Right ventricle myocardium inferior (tissue), 1 donor: ENCODE measurements at places on chromosomes 5 and 9. TPM values are rescaled to one million over a fixed set of nuclear protein-coding genes. Genes with fewer than 3 reads are reported as not detected.

- DNase-seq: no peak
Observed at GRCh38 chr5:154962494-154962893, 21.6 kb downstream of the MRPL22 start.

DNA sequence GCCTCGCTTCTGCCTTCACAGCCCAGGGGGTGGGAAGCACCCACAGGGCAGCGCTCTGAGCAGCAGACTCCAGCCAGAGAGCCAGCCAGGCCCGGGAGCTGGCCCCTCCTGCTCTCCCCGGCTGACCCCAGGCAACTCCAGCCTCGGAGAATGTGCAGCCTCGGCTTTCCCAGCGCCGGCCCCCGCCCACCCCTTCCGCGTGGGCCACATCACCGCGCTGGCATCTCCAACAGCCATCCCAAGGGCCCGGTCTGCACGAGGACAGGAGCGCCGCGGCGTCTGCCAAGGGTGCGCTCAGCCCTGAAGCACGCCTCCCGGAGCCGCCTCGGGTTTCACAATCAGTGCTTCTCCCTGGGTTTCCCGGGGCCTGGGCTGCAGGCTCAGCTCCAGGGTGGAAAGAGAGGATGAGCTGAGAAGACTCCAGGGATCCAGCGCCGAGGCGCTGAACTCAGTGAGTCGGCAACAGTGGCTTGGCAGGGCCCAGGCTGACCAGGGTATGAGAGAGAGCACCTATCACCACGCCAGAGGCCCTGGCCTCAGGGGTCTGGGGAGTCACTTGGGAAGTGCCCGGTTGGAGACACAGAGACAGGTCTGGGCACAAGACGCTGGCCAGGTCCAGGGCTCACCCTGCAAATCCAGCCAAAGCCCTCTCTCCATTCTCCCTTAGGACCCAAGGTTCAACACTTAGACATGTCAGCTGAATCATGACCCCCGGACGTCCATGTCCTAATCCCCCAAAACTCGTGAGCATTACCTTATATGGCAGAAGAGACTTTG lies 79.6 kb downstream of the ADAMTS2 start:
- peak; percentile 95 for DNase-seq

GRCh38 chr9:112032743-112033142 lies 136.1 kb downstream of the UGCG start:
- DNase-seq: no peak

DNA sequence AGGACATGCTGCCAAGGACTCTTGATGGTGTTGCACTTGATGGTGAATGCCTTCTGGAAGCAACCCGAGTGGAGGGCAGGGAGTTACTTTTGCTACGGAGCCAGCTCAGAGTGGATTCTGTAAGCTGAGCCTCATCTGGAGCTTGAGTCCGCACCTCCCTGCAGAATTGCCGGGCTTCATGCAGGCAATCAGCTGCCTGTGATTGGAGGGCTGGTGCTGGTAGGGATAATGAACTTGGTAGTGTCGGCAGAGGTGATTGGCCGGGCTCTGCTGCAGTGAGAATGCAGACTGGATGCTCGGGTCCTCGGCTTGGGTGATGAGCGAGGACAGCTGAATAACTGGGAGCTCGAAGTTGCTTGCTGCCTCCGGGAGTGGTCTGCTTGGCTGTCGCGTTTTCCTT lies 23.1 kb downstream of the SLC25A25 start:
- DNase-seq: peak; percentile 87

DNA sequence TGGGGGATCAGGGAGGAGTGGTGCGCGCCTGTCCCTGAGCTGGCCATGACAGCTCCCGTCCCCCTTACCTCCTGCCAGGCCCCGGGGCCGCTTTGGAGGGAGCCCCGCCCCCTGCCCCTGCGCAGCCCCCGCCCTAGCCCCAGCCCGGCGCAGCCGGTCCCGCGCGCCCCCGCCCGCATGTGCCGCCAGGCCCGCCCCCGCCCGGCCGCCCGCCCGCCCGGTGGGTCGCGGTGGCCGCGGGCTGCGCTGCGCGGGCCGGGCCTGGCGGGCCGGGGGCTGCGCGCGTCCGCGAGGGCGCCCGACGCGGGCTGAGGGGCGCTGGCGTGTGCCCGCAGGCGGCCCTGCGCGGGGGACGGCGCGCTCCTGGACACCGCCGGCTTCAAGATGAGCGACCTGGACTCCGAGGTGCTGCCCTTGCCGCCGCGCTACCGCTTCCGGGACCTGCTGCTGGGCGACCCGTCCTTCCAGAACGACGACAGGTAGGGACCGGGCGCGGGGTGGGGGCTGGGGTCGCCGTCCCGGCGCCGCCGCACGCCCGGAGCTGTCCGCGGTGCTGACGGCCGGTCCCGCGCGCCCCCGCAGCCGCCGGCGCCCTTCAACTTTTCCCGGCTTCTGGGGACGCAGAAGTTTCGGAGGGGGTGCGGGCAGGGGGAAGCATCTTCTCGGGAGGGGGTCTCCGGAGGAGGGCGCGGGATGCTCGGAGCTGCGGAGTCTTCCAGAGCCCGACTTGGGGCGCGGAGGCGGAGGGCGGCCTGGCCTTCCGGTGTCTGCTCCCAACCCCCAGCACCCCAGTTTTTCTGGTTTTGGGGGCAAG lies 12.5 kb downstream of the KCNT1 start:
- DNase-seq: no peak

DNA sequence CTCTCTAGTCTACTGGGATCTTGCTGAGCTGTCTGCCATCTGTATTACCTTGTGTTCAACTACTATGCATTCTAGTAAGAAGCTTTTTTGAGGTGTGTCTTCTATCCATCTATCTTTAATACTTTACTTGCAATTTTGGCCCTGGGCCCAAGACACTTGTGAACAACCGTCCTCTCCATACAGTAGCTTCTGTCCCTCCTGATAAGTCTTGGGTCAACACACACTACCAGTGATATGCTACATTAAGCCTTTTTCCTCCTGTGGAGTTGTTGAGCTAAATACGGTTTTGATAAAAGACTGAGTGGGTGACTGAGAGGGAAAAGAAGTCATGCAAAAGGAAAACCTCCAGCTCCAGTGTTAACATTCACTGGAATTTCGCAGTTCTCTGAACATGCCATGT lies 133.3 kb upstream of the PCA3 start:
- no peak for DNase-seq

DNA sequence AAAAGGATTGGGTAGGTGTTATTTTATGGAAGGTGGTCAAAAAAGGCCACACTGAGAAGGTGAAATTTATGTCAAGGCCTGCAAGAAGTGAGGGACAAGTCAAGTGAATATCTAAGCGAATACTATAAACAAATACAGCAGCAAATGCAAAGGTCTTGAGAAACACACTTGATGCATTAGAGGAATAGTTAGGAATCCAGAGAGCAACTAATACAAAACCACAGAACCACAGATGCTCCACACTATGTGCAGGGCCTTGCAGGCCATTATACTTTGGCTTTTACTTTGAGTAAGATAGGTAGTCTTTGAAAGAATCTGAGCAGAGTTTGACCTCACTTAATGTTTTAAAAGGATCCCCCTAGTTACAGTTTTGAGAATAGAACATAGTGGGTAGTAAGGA lies 4.6 kb downstream of the ZNF622 start:
- DNase-seq: no peak

- no peak for DNase-seq
Observed at GRCh38 chr9:73170185-73170957, 18.7 kb downstream of the ANXA1 start.

DNA sequence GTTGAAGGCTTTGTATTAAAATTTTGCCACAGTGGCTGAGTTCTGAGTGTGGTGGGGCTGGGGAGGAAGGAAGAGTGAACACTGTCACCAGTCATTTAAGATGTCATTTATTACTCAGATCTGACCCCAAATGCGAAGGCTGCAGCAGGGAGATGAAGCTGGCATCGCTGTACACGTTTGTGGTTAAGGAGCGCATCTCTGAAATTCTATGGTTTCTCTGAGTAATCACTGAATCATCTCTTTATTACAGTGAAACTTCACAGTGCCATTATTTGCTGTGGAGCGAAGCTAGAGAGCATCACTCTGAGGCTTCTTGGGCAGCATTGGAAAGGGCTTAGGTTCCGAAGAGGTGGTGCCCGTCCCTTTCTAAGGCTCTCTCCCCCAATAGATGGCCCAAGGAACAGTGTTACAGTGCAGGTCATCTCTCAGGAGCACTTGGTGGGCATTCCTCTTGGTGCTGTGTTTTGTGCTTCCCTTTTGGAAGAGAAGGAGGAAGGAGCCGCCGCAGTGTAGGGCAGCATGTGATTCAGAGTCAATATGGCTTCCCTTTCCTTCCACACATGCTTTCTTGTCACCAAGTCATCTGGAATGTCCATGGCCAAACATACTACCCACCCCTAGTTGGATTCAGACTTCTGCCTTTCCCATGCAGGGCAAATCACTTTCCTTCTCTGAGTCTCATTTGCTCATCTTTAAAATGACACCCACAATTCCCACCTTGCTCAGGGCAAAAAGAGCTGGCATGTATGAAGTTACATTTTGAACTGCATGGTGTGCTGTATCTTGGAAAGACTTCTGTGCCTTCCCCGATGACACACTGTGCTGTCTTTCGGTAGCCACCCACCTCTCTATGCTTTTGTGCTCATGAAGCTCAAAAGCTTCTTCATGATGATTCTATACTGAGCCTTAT lies 9.3 kb upstream of the TEX48 start:
- DNase-seq: no peak

DNA sequence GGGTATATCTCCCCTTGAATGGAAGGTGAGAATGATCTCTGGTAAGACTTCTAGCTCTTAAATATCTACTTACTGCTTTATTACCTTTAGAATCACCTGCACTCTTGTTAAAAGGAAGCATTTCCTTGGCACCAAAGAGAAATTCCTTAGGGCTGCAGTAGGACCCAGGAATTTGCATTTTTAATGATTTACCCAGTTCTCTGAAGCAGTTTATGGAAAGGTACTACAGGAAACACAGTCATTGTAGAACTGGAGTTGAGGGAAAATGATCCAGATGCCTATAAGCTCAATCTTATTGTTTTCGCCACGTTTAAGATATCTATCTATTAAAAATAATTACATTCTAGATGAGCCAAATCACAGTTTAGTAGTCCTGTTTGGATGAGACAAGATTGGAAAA lies 9.5 kb upstream of the C9 start:
- no peak for DNase-seq

DNA sequence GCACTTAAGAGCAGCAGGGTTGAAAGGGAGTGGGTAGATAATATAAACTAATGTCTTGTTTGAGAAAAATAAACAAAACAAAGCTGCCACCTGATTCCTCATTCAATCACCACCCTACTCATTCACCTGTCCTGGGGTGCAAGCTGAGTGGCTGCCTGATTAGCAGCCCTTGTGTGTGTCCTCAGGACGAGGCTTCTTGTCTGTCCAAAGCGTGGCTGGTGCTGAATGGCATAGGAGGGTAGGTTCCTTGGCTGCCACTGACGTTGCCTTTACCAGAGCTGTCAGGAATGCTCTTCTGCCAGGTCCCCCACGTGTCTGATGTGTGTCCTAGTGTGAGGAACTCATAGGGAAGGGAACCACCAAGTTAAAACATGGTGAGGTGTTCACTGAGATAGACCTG lies 146.6 kb upstream of the SLC24A2 start:
- no peak for DNase-seq

DNA sequence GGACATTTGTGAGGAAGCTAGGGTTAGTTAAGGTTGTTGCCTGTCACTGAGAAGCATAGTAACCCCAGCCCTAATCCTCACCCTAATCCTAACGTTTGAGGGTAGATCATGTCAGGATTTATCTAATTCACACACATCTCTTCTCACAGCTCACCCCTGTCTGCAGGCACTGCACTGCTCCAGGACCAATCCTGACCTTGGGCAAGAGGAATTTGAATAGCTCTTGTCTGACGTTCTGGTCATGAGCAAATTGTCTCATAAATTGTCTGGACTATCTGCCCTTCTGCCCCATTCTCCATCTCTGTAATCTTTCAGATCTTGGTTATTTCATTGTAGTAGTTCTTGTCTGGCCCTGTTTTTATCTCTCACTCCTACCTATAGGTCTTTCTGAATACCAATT lies 18.7 kb downstream of the CRHBP start:
- DNase-seq: no peak

DNA sequence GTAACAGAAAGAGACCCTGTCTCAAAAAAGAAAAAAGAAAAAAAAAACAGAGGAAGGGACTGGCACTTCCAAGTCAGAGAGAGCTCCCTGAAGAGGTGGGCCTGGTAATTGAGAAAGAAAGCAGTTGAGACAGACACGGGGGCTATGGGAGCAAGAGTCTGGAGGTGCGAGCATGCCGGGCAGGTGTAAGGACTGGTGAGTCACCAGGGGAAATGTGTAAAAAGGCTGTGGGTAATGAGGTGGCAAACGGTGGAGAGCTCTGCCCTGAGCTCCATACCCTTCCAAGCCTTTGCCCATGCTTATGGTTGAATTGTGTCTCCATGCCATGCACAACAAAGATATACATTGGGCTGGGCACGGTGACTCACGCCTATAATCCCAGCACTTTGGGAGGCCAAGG lies 18.0 kb upstream of the JADE2 start:
- no peak for DNase-seq

- no peak for DNase-seq
Observed at GRCh38 chr5:175864296-175864695, 7.1 kb upstream of the CPLX2 start.

DNA sequence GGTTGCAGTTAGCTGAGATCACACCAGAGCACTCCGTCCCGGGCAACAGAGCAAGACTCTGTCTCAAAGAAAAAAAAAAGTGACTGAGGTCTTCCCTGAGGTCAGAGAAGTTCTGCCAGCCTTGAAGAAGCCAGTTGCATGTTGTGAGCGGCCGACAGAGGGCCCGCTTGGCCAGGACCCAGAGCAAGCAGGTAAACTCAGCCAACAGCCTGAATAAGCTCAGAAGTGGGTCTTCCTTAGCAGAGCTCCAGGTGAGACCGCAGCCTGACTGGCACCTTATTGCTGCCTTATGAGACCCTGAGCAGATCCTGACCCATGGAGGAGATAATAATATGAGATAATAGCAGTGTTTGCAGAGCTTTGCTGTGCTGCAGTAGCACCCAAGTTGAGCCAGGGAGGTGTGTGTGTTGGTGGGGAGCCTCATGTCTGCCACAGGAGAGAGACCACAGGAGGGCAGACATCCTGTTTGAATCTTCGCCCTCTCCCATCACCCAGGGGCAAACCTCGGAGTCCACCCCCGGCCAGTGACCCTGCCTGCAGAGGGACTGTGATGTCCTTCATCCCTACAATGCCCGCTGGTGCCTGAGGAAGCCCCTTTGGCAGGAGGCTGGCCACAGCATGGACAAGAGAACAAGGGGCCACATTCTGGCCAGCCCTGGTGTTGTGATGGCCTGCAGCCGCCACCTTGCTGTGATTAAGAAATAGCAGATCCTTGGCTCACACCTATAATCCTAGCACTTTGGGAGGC lies 10.8 kb upstream of the BARX1 start:
- DNase-seq: peak; percentile 35

GRCh38 chr9:21836437-21837161 lies 34.2 kb downstream of the MTAP start:
- DNase-seq: no peak

GRCh38 chr9:63859475-63860215 lies 1425.4 kb downstream of the FOXD4L5 start:
- DNase-seq: no peak

GRCh38 chr5:13676531-13676930 lies 268.0 kb downstream of the DNAH5 start:
- DNase-seq: no peak

The FOXI1 gene
- total RNA-seq: not detected

The ORM2 gene
- total RNA-seq: not detected

The CTSV gene
- total RNA-seq: not detected

The PCDHB14 gene
- total RNA-seq: 4.1 TPM

The SLC36A3 gene
- total RNA-seq: not detected

The ARID3C gene
- total RNA-seq: not detected

The GFI1B gene
- total RNA-seq: 0.43 TPM

The CYLC2 gene
- total RNA-seq: not detected

The DMRT2 gene
- total RNA-seq: not detected

The CATSPER3 gene
- 1.1 TPM for total RNA-seq

The NPR3 gene
- 10.6 TPM for total RNA-seq

The NAIF1 gene
- 5.1 TPM for total RNA-seq

The SOX30 gene
- 0.19 TPM for total RNA-seq

The BAAT gene
- total RNA-seq: not detected

The MRPL22 gene
- total RNA-seq: 74.7 TPM

The TAF11L10 gene
- total RNA-seq: not detected
